ENCODE measurements at places on chromosomes 6 and 20. TPM values are rescaled to one million over a fixed set of nuclear protein-coding genes. Genes with fewer than 3 reads are reported as not detected.
A peak's percentile ranks its signal among the peaks of the same experiment; 100 is the strongest.

DNA sequence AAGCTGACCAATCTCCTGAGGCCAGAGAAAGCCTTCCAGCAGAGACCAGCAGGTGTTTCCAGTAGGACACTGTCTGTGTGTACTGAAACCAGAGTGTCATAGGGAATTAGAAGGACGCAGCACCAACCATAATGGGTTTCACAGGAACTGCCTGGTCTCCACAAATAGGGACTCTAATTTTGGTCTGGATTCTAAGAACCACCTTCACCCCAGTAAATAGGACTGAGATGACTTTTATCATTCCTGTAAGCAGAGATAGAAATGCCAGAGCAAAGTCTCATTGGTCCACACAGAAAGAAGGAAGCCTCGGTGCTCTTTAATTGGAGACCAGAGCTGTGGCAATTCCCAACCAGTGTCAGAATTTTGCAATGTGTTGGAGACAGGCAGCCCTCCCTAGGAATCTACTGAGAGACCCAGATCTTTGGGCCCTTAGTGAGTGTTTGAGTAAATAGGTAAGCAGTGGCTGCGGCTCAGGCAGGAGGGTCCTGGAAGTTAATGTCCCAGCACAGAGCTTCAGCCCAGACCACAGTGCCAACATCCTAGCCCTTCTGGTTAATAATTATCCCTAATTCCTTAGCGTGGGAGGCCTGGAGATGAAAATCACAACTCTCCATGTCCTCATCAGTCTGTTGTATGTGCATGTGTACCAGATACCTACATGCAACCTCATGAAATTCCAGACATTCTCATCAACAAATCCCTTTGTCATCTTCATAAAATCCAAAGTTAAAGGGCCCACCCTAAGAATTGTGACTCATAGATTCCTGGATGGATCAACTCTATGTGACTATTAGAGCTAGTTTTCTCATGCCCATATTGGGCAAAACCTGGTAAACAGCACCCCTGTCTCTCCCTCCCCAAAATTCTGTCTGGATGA is 81.2 kb downstream of the UNC5CL start:
- DNase-seq, result no peak

- peak; percentile 41 for DNase-seq
Observed at GRCh38 chr20:41048461-41049301, 20.1 kb downstream of the TOP1 start.

GRCh38 chr6:70298068-70298467 is 4.8 kb downstream of the COL9A1 start:
- DNase-seq, result no peak

- no peak for DNase-seq
Observed at GRCh38 chr6:104050455-104050854, 809.3 kb downstream of the HACE1 start.

GRCh38 chr6:143806282-143807102 is 36.6 kb upstream of the LTV1 start:
- no peak for DNase-seq

DNA sequence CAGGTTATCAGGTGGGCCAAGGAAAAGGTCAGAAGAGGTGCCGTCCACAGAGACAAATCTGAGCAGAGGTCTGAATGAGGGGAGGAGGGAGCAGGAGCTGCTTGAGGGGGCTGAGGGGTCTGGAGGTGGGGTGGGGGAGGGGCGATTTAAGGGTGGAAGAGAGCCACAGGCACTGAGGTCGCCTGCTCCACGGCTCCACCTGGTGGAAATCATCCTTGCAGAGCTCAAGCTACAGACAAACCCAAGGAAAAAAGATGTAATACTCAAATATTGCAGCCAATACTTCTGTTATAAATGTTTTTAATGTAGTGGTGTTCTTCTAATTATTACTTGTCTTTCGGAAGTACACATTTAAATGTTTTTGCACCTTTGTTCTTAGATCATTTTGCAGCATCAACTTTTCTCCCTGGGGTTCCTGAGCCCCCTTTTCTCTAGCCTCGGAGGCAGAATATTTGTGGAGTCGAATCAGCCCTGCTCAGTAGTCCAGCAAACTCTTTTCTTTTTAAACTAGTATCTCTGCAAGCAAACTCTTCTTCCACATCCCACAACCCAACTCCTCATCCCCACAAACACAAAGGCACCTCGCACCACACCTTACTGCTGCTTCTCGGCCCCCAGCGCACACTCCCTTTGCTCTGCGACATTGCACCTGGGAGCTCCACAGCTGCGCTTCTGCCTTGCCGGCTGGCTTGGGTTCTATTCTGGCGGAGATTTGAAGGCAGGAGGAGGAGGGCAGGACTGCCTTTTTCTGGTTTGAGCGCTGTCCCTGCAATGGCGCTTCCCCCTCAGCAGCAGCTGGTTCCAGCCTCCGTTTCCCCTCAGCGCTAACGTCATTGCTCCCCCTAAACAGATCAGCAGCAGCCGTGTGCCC is 51.0 kb upstream of the TFAP2A start:
- DNase-seq, result no peak

- DNase-seq, result no peak
Observed at GRCh38 chr6:34056305-34057108, 89.4 kb downstream of the GRM4 start.

DNA sequence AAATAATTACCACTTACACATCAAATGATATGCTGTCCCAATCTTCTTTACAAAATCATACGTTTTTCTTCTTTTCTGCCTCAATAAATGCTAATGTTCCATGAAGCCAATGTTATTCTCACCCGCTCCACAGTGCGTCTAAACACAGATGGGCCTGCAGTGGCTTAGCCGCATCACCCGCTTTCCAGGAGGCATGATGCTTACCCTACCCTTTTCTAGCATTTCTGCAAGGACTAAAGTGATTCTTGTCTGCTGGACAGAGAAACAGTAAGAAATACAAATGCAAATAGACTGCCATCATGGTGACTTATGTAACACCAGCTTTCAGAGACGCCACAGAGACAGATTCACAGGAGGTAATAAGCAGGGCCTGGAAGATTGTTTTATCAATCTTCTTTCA is 104.4 kb downstream of the RNASET2 start:
- no peak for DNase-seq

GRCh38 chr6:34236131-34236442 is 586 bp upstream of the HMGA1 start:
- DNase-seq, result peak; percentile 79

DNA sequence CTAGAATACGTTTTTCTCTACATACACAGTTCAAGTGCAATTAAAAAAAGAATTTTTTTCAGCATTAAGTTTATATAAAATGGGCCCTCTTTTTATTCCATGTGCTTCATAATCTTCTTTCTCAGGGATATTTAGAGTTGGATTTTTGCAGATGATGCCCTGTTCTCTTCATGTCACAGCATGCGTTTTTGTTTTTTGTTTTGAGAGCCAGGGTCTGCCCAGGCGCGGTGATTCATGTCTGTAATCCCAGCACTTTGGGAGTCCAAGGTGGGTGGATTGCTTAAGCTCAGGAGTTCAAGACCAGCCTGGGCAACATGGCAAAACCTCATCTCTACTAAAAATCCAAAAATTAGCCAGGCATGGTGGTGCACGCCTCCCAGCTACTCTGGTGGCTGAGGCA is 82.9 kb upstream of the PRND start:
- no peak for DNase-seq

Gene MDN1
- polyA plus RNA-seq, result 9.3 TPM

Gene ZSCAN23
- polyA plus RNA-seq, result not detected

Gene EYS
- not detected for polyA plus RNA-seq

Gene ADGRF4
- polyA plus RNA-seq, result not detected

Gene SYCP2
- polyA plus RNA-seq, result 1.4 TPM

Gene SSTR4
- not detected for polyA plus RNA-seq

Gene BNIP5
- not detected for polyA plus RNA-seq

Gene SLC22A16
- polyA plus RNA-seq, result not detected

Data from immature natural killer cell (primary cell).